H9 (cell line): ENCODE measurements at places on chromosomes 6 and 20. TPM values are rescaled to one million over a fixed set of nuclear protein-coding genes. Genes with fewer than 3 reads are reported as not detected.
A peak's percentile ranks its signal among the peaks of the same experiment; 100 is the strongest.

DNA sequence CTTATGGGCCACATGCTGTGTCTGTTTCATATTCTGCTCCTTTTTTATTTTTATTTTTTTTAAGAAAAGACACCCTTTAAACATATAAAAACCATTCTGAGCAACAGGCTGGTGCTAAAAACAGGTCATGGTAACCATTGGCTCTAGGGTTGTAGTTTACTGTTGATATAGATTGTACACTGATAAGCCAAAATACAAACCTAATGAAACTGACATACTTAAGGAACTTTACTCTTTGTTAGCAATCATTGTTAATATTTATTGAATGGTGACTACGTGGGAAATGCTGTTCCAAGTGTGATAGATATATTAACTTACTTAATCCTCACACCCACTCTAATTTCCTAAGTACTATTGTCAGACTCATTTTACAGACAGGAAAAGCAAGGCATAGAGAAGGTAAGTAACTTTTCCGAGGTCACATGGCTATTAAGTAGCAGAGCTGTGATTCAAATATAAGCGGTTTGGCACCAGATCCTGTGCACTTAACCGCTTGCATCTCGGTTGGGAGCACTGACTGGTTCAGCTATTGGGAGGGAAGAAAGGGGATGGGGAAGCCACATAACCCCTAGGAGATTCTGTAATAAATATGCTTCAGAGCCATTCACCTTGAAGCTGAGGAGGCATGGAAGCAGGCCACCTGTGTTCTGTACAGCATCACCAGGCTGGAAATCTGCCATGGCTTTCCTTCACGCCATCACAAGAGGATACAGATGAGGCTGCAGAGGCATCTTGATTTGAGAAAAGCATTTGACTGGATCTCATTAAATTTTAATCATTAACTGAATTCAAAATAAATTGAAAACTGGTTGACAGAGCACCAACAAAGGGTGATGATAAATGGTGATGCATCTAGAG is 4.9 kb downstream of the TRAF3IP2 start:
- peaks cover 4% of the 10 kb centered on the region; the same call in 1 of the 2 replicates for H3K4me1 ChIP-seq
- no peak overlapping the region for H3K4me3 ChIP-seq
- no peak overlapping the region for H3K27ac ChIP-seq

- H3K36me3 ChIP-seq = peaks cover 8% of the 10 kb centered on the region
- H3K27ac ChIP-seq = no peak overlapping the region
- DNase-seq = no peak
These were observed 2.9 kb upstream of the GZF1 start for GRCh38 chr20:23358923-23359593.

GRCh38 chr6:40484066-40484465 is 103.1 kb downstream of the LRFN2 start:
- no peaks in the 10 kb centered on the region for H3K4me1 ChIP-seq
- no peaks in the 10 kb centered on the region for H3K27me3 ChIP-seq
- no peak for DNase-seq
- H3K27ac ChIP-seq = no peak overlapping the region
- no peaks in the 10 kb centered on the region for H3K36me3 ChIP-seq
- H3K4me3 ChIP-seq = no peak overlapping the region

DNA sequence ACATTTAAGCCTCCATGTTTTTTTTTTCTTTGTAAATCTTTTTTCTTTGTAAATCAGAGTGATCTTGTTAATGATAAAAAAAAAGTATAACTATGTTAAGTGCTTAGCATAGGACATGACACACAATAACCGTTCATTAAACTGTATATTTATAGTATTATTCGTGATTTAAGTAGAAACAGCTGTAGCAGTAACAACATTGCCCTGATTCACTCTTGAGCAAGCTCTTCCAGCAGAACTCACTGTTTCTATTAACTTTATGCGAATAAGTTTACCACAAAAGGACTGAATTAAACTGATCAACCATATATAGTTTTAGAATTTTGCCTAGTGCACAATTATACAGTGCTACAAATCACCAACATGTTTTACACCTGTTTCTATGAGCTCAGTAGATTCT is 1338.0 kb upstream of the EYS start:
- no peaks in the 10 kb centered on the region for H3K27me3 ChIP-seq
- H3K4me3 ChIP-seq = no peak overlapping the region
- DNase-seq = no peak
- no peak overlapping the region for H3K27ac ChIP-seq
- no peaks in the 10 kb centered on the region for H3K4me1 ChIP-seq
- H3K36me3 ChIP-seq = no peaks in the 10 kb centered on the region

DNA sequence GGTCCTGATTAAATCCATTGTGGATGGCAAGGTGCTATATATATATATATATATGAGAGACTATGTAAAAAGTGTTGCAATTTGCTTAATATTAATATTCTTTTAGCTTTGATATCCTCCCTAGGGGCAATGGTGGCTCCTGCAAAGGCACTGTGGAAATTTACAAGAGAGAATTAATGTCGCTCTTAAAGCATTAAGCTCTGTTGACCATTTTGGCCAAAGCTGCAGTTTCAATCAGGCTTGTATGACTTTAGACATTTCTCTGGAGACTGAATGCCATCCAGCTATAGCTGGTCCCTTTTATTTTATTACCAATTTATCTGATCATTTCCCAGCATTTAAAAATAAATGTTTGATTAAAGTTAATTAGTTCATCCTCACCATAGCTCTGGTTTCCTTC is 155.3 kb downstream of the JARID2 start:
- no peak for DNase-seq
- H3K4me3 ChIP-seq = no peak overlapping the region
- peaks cover 37% of the 10 kb centered on the region for H3K4me1 ChIP-seq
- H3K36me3 ChIP-seq = no peaks in the 10 kb centered on the region
- H3K27ac ChIP-seq = no peak overlapping the region

- H3K36me3 ChIP-seq = no peaks in the 10 kb centered on the region
- H3K27me3 ChIP-seq = no peaks in the 10 kb centered on the region
- H3K4me3 ChIP-seq = no peak overlapping the region
- H3K27ac ChIP-seq = no peak overlapping the region
- no peaks in the 10 kb centered on the region for H3K4me1 ChIP-seq
- DNase-seq = no peak
These were observed 117.4 kb upstream of the GRIK2 start for GRCh38 chr6:101276066-101276465.

EPPIN gene
- total RNA-seq = not detected in 2 replicates

DNA sequence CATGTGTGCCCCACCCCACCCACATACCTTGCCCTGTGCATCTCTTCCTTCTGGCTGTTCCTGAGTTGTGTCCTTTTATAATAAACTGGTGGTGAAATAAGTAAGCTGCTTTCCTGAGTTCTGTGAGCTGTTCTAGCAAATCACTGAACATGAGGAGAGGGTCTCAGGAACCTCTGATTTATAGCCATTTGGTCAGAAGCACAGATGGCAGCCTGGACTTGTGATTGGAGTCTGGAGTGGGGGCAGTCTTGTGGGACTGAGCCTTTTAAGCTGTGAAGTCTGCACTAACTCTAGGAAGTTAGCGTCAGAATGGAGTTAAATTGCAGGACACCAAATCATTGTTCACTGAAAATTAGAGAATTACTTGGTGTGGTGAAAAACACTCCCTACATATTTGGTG is 245.4 kb downstream of the LRFN2 start:
- H3K36me3 ChIP-seq = no peaks in the 10 kb centered on the region
- no peaks in the 10 kb centered on the region for H3K27me3 ChIP-seq
- peak; percentile 7 for DNase-seq
- H3K27ac ChIP-seq = no peak overlapping the region

ZSCAN23 gene
- 2.9 and 4.1 TPM in 2 replicates for total RNA-seq

GRCh38 chr20:35953387-35954199 is 709 bp downstream of the SCAND1 start:
- DNase-seq = peak; percentile 36
- 0 out of 2 replicates have a peak, but pooled peaks cover 1% of the 10 kb centered on the region for H3K27me3 ChIP-seq
- peak overlapping the region; percentile 83 for H3K27ac ChIP-seq
- 0 out of 2 replicates have a peak, but pooled peaks cover under 1% of the 10 kb centered on the region for H3K36me3 ChIP-seq
- H3K4me3 ChIP-seq = peak overlapping the region; percentile 98

DNA sequence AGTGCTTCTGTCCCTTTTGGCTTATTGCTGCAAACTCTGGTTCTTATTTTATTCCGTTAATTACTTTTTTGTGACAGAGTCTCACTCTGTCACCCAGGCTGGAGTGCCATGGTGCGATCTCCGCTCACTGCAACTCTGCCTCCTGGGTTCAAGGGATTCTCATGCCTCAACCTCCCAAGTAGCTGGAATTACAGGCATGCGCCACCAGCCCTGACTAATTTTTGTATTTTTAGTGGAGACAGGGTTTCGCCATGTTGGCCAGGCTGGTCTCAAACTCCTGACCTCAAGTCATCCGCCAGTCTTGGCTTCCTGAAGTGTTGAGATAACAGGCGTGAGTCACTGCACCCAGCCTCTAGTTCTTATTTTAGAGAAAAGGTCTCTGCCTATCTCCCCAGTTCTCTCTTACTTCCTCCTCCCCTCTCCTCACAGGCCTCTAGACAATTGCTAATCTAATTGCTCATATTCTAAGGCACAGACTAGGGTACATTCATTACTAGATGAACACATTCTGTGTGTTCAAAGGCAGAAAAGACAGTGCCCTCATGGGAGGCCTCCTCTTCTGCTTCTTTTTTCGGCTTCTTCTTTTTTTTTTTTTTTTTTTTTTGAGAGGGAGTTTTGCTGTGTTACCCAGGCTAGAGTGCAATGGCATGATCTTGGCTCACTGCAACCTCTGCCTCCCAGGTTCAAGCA is 27.0 kb downstream of the EDEM2 start:
- no peaks in the 10 kb centered on the region for H3K4me1 ChIP-seq
- H3K4me3 ChIP-seq = no peak overlapping the region
- DNase-seq = no peak
- H3K27ac ChIP-seq = no peak overlapping the region
- no peaks in the 10 kb centered on the region for H3K27me3 ChIP-seq

GRCh38 chr6:129133770-129134192 is 250.8 kb downstream of the LAMA2 start:
- no peak overlapping the region for H3K4me3 ChIP-seq
- H3K4me1 ChIP-seq = no peaks in the 10 kb centered on the region
- no peaks in the 10 kb centered on the region for H3K36me3 ChIP-seq
- H3K27ac ChIP-seq = no peak overlapping the region
- no peaks in the 10 kb centered on the region for H3K27me3 ChIP-seq

GRCh38 chr20:39358052-39358451 is 395.9 kb downstream of the DHX35 start:
- no peak for DNase-seq
- no peaks in the 10 kb centered on the region for H3K27me3 ChIP-seq

DNA sequence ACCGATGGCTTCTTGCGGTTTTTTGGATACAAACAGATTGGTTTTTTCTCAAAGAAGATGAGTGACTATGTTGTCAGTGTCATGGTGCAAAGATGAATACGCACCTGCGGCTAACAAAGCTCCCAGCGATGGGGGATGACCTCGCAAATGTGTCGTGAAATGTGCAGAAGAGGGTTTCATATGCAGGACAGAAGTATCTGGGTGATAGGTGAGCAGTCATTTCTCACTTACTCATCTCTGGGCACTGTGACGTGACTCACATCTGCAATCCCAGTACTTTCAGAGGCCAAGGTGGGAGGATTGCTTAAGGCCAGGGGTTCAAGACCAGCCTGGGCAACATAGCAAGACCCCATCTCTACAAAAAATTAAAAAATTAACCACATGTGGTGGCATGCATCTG is 216.3 kb downstream of the ERMARD start:
- DNase-seq = no peak
- no peaks in the 10 kb centered on the region for H3K27me3 ChIP-seq
- H3K27ac ChIP-seq = no peak overlapping the region
- no peaks in the 10 kb centered on the region for H3K4me1 ChIP-seq

KPNA5 gene
- 8.0 and 10.5 TPM in 2 replicates for total RNA-seq

SLCO4A1 gene
- 8.4 and 9.4 TPM in 2 replicates for total RNA-seq

GZF1 gene
- 13.0 and 17.0 TPM in 2 replicates for total RNA-seq
